ENCODE measurements at places on chromosomes 5 and 9.

DNA sequence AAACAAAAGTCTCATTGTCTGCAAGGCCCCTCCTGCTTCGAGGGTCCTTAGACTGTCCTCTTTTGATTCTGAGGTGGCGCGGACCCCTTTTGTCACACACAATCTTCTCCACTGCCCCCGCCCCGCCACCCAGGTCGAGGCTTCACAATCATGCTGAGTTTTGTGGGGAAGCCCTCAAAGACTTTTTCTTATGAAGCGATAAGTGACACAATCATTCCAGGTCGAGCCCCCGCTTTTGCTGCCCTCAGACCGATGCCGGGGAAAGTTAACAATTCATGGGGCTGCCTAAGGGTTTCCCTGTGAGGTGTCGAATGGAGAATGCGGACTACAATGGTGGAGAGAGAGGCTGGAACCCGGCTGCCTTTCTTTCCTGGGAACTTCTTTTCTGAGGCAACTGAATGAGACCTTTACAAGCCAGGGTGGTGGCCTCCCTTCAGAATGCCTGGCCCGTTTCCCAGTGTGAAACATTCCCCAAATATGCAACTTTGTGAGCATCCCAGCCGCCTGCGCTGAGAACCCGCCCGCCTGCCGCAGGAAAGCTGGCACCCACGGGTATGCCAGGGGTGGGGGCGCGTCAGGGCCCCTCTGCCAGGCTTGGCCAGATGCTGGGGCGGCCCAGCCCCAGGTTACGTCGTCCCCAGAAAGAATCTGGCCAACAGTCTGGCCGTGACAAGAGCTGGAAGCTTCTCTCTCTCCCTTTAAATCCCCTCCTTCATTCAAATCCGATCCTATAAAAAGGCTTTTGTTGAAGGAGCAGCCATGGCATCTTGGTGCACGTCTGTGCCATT is 71.9 kb downstream of the MAP1B start:
- DNase-seq = peak; percentile 82

- DNase-seq = no peak
These were observed 412.2 kb upstream of the SLC24A2 start for GRCh38 chr9:20200991-20201431.

GRCh38 chr5:176637556-176637955 is 7.1 kb downstream of the EIF4E1B start:
- DNase-seq = no peak

DNA sequence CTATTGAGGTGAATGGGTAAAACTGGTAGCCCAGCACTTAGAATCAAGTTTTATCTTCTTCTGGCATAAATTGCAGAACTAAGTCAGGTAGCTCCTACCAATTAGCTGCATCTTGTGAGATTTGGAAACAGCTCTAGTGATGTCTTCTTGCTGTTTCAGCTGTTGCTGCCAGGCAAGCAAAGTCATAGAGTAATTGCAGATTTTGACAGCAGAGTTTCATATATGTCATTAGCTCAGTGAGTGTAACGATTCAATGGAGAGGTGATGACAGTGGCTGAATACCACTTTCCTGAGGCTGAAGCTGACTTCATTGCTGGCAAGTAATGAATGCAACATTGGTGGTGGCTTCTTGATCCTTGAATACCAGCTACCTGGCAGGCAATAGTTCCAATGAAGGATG is 1109.7 kb upstream of the CDH18 start:
- DNase-seq = no peak

- DNase-seq = no peak
These were observed 230.7 kb downstream of the COMMD10 start for GRCh38 chr5:116315531-116315930.

DNA sequence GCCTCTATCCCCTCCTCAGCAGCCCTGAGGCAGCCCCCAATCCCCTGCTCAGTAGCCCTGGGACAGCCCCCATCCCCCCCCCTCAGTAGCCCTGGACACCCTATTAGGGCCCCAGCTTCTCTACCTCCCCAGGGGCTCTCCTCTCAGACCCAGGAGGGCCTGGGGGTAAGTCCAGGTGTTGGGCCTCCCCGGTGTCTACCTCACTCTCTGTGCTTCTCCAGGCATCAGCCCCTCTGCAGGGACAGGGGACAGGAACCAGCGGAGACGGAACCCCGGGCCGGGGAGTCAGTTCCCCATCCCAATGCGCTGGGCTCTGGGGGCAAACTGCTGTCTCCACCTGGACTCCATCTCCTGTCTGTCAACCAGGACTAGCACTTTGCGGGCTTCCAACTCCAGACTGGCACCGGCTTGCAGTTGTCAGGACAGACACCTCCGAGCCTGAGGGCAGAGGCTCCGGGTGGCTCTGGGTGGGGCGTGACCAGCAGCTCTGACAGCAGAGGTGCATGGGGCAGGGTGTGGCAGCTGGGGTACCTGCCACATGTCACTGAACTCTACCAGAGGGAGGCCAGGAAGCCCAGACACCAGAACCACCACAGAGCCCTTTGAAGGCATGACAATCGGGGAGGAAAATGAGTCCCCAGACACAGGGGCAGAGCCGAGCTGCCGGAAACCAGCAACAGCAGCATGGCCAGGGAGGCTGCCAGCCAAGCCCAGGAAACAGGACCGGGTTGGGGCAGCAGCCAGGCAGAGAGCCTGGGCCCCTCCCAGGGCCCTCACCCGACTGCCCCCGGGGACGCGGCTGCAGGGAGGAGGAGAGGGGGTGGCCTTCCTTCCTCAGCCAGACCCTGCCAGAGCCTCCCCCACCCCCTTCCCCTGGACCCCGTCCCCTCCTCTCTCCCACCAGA is 17.7 kb upstream of the UBAC1 start:
- no peak for DNase-seq

- DNase-seq = no peak
These were observed 465.7 kb downstream of the DIRAS2 start for GRCh38 chr9:90176901-90177300.

- no peak for DNase-seq
These were observed 164.3 kb downstream of the MTRR start for GRCh38 chr5:8033261-8033660.

- no peak for DNase-seq
These were observed 267.2 kb upstream of the MSX2 start for GRCh38 chr5:174457141-174457678.

- DNase-seq = no peak
These were observed 494.2 kb upstream of the KLF4 start for GRCh38 chr9:107983762-107984161.

DNA sequence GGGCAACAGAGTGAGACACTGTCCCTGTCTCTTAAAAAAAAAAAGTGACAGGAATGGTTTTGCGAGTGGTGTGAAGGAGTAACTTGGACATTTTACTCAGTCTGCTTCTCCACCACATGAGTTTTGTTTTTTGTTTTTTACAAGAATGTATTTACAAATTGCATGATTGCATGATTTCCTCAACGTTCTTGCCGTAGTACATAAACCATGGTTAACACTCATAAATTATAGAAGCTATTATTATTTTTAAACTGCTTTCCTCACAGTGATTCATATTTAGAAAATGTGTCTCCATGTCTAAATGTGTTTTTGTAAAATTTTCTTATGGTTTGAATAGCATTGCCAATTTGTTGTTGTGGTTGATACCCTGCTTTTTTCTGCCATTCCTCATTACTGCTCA is 220.0 kb downstream of the GOLPH3 start:
- DNase-seq = no peak

DNA sequence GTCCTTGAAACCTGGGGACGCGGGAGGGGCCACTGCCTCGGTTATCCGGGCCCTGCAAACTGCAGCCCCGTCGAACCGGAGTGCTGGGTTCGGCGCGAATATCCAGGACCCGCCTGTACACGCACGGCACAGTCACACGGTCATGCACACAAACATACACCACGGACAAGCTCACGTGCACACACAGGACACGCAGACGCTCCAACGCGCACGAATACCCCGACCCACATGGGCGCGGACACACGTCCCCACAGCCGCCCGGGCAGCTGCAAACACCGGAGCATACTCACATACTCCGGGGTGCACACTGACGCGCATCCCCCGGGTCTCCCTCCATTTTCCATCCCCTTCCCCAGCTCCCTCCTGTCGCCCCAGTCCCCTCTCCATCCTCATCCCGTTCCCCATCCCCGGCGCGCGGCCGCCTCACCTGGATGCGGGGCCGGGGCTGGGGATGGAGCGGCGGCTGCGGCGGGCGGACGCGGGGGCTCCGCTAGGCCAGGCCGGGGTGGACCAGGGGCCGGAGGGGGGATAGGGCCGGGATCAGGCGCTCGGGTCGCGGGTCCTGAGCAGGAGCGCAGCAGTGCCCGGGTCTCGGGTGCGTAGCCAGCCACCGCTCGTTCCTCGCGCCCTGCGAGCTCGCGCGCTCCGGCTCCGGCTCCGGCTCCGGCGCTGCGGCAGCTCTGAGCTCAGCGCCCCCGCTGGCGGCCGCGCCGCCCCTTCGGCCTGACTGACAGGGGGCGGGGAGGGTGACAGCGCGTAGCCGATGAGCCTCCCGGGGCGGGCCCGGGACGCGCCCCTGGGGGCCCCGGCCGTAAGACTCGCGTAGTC is at the start of the genes EIF4E1B and SNCB:
Gene EIF4E1B, plus strand, starts transcription at position 823 of the 828 bp plus-strand sequence. CDS start 12,113 bp downstream, outside the sequence.
Gene SNCB, minus strand, starts transcription at position 682 of the 828 bp plus-strand sequence. CDS start 880 bp downstream, outside the sequence.
- DNase-seq = no peak

DNA sequence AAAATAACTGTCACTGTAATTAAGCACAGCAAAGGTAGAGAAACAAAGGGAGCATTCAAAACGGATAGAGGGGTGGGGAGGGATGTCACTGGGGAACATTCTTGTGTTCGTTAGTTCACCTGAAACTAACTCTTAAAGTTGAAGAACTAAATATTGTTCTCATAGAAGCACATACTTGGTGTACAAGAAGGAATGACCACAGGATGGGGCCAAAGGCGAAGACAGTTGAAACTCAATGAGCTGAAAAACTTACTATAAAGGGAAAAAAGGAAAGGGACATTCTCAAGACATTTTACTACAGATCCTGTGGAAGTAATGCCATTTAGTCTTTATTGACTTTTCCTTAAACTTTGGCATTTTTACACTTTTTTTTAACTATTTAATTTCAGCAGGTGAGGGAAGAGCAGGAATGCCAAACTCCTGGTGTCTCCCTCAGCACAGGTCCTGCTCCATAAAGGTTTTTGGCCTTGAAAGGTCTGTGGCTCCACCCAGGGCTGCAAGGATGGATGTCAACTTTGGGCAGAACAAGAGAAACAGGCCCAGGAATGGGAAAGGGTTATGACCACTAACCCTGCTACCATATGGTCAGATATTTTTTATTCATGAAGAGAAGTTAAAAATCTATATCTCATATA is 197.6 kb upstream of the RASA1 start:
- DNase-seq = no peak

DNA sequence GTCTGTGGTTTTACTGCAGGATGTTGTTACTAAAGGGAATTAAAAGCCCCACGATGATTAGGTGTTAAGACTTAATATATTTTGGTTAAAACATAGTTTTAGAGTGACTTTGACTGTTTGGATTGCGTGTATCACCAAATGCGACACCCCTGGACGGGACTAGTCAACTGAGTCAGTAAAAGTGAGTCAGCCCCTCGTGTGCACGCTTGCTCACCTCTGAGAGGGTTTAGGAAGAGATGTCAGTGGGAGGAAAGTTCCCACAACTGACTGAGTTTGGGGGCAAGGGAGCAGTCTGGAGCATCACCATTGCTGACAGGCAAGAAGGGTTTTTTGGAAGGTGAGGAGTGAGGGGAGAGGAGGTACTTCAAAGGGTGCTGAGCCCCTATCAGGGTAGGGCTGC is 14.4 kb upstream of the DMRT3 start:
- no peak for DNase-seq

DNA sequence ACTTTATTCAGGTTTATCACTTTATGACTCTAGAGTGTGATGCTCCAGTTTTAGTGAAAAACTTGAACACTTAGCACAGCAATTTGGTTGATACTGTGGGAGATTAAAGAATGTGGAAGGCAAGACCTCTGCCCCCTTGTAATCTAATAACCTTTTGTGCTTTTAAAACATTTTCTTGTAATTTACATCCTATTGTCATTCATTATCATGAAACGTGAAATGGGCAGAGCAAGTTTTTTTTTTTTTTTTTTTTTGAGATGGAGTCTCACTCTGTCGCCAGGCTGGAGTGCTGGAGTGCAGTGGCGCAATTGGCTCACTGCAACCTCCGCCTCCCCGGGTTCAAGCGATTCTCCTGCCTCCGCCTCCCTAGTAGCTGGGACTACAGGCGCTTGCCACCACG is 1.8 kb downstream of the PAIP2 start:
- no peak for DNase-seq

GRCh38 chr9:28848671-28849070 is 1275.4 kb upstream of the C9orf72 start:
- no peak for DNase-seq

GRCh38 chr5:170554521-170555267 is 50.9 kb downstream of the KCNIP1 start:
- DNase-seq = peak; percentile 53

- DNase-seq = no peak
These were observed 114.9 kb downstream of the ICE1 start for GRCh38 chr5:5537426-5537825.

DNA sequence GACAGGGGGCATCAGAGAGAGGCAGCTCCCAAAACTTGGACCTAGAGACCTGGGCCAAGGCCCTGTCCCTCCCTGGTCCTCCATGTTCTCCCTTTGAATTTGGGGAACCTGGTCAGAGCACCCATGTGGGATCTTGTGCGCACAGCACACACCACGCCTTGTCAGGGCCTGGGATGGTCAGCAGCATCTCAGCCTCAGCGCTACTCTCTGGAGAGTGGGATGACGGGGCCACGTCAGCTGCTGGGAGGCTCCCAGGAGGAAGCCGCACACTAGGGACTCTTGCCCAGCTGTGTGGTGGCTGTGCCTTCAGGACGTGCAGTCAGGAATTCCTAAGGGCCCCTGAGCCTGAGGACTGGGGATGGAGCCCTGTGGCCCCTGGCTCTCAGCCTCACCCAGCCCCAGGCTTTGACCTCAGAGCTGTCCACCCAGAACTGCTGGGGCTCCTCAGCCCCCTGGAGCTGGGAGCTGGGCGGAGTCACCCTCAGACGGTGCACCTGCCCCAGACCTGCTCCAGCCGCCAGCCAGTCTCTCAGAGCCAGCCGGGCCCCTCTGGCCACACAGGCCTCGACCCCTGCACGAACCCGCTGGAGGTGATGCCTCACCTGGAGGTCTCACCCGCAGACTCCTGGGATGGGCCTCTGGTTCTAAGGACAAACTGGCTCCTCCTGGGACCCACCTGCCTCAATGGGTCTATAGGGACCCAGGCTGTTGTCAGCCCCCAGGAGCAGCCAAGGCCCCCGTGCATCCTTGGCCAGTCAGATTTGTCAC is 38.3 kb upstream of the EGFL7 start:
- DNase-seq = no peak

DNA sequence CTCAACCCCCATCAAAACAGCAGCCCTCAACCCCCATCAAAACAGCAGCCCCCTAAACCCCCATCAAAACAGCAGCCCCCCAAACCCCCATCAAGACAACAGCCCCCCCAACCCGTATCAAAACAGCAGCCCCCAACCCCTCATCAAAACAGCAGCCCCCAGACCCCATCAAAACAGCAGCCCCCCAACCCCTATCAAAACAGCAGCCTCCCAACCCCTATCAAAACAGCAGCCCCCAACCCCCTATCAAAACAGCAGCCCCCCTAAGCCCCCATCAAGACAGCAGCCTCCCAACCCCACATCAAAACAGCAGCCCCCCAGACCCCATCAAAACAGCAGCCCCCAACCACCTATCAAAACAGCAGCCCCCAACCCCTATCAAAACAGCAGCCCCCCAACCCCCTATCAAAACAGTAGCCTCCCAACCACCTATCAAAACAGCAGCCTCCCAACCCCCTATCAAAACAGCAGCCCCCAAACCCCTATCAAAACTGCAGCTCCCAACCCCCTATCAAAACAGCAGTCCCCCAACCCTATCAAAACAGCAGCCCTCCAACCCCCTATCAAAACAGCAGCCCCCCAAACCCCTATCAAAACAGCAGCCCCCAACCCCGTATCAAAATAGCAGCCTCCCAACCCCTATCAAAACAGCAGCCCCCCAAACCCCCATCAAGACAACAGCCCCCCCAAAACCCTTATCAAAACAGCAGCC is 1.2 kb downstream of the TPPP start:
- peak; percentile 4 for DNase-seq

GRCh38 chr9:128617943-128618342 is 38.7 kb downstream of the DYNC2I2 start:
- DNase-seq = no peak

Data from uterus (tissue), 4 donors.